ENCODE measurements at places on chromosomes 3 and 15.
A peak's percentile ranks its signal among the peaks of the same experiment; 100 is the strongest.

DNA sequence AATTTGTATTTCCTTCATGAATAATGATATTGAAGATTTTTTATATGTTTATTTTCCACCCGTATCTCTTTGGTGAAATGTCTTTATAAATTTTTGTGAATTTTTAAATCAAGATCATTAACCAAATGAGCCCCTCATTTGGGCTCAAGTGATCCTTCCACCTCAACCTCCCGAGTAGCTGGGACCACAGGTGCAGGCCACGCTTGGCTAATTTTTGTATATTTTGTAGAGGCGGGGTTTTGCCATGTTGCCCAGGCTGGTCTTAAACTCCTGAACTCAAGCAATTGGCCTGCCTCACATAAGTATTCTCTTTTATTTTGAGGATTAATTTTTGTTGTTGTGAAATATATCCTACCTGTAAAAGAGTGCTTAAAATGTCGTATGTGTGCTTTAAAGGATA is 4.9 kb downstream of the BBS4 start:
- no peak for DNase-seq

DNA sequence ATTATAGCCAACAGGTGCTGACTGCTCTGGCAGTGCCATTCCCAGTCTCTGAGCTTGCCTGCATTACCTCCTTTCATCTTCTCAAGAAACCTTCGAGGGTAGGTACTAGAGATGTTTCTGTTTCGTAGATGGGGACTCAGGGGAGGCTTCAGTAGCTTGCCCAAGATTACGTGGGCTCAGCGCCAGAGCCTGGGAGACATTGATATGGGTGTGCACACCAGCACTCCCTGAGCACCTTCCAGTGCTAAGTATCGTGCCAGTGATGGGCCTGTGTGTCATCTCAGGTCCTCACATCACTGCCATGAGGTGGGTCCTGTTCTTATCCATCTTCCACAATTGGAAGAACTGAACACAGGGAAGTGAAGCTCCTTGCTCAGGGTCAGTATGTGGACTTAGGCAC is 15.2 kb downstream of the TSEN2 start:
- no peak for DNase-seq

DNA sequence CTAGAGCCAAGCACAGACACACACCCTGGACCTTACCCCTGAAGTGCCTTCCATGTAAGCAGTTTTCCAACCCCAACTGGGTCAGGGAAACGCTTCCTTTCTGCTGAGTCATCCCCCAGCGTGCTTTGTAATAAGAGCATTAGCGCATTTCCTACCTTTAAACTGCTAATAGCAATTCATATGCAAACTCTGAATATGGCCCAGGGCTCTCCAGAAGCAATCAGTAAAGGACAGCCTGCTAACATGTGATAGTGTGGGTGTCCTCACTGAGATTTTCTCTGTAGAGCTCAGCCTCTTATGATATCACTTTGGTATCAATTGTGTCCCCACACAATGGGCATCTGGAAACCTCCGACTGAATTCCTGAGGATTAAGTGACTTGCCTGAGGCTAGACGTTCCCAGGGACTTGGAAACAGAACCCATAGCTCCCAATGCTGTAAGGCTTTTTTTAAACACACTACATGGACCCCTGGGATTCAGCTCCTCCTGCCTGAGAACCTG is 5.6 kb downstream of the GABRB3 start:
- peak; percentile 40 for DNase-seq

GRCh38 chr3:136311968-136312367 is 61.8 kb downstream of the PCCB start:
- DNase-seq = no peak

DNA sequence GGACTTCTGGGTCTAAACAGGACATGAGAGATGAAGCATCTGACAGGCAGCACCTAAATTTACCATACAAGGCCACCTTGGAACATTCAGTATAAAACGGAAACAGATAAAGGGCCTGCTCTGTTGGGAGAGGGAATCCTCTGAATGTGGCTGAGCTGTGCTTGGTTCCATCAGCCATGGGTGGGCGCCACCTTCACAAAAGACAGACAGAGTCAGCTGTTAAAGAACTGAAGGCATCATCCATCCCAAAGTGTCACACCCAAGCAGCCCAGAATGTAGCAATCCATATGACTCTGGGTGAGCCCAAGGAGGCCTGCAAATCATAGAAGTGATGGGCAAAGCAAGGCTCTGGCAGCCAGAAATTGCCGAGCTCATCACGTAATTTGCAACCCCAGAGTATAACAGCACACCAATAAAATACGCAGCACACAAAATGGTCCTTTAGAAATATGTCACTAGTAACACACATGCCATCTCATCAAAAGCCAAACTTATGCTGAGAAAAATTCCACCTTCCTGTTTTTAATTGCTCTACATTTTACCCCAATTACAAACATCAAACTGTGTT is 24.8 kb upstream of the RBP1 start:
- DNase-seq = peak; percentile 67

DNA sequence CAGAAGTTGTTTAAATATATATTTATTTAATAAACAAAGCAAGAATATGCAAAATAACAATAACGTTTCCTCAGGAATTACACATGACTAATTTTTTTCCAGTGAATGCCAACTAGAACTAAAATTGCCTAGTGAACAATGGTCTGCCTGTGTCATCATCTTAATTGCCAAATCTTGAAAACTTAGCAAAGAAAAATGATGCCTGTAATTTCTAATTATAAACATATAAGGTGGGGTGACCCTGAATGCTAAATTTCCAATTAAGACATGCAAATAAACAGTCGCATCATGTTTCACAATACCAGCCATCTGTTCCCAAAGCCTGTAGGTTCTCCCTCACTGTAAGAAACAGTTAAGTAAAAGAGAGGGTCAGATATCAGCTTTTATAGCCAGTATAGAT is 67.6 kb upstream of the PLCL2 start:
- peak; percentile 59 for DNase-seq

DNA sequence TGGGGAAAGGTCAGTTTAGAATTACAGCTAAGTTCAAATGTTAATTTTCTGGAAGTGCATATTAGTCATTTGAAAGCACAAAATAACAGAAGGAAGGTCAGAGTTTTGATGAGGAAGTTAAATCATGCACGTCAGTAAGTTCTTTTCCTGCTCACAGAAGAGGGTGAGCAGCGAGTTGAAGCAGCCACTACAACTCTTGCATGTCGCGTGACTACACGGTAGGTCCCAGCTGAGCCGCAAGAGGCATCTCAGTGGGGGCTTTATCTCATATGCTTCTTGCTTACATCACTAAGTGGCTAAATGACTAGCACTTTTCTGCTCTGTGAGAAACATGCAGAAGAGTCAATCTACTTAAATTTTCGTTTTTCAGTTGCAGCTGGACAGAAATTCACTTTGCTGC is 21.3 kb upstream of the SEC62 start:
- DNase-seq = no peak
